NCI-H146 (cell line): ENCODE measurements at places on chromosomes 3 and 15.

GRCh38 chr3:63595221-63595620, 57.3 kb upstream of the SNTN start:
- no peak for DNase-seq

GRCh38 chr3:66615643-66616301, 115.0 kb upstream of the LRIG1 start:
- no peak for DNase-seq

- DNase-seq = no peak
Measured at GRCh38 chr3:102756706-102757105, 321.9 kb downstream of the ZPLD1 start.

GRCh38 chr3:69712933-69713332, 26.3 kb upstream of the MITF start:
- no peak for DNase-seq

- DNase-seq = no peak
Measured at GRCh38 chr3:104584682-104585081, 782.0 kb upstream of the ALCAM start.

DNA sequence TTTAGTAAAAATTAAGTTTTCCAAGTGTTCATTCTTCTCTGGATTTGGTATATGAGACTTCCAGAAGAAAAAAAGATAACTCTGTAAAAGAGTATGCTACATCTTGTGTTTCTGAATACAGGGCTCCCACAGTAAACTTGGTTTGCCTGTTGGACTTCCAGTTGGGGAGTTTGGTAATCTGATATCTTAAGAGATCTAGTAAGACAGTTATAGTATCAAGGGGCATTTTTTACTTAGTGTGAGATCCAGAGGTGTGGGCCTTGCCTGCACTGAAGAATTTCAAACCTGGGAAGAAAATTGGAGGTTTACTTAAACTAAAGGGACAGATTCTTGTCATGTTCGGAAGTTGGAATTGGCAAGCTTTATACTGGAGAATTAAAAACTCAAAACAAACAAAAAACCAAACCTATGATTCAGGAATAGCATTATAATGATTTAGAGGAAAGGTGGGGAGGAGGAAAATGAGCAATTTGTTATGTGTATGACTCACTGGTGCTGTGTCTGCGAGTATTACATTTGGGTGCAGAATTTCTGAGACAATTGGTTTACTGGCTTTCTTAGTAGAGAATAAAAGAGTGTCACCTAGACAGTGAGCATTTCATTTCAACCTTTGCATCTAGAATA, 58.9 kb upstream of the ULK4 start:
- DNase-seq = no peak

- DNase-seq = no peak
Measured at GRCh38 chr3:130906374-130906995, 12.6 kb downstream of the ATP2C1 start.

DNA sequence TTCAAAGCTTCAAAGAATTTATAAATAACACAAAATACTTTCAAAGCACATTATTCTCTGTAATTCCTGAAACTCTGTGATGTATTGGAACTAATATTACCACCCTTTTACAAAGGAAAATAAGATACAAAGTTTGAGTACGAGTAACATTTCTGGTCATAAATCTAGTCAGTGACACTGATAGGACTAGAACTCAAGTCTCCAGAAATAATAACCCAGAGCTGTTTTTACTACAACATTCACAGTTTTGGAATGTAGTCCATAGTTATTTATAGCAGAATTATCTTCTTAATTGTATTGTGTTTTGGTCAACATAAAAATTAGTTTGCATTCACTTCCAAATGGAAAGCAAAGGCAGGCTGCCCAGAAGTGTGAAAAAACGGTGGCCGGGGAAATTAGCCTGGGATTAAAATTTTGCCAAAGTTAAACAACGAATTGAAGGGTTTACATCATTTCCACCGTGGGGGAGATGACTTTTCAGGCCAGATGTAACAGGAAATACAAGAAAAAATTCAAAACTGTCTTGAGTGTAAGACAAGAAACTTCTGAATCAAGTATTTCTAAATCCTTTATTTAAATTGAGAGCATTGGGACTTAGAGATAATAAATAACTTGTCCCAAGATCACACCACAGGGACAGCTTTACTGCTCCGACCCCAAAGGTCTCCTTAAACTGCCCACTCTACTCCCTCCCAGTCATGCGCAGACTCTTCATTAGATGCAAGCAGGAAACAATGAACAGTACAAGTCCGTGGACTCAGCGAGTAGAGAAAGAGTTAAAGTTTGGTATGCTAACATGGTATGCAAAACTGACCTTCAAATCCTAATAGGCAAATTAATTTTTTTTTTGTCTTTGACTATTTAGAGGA, 74.3 kb upstream of the VGLL4 start:
- DNase-seq = no peak

DNA sequence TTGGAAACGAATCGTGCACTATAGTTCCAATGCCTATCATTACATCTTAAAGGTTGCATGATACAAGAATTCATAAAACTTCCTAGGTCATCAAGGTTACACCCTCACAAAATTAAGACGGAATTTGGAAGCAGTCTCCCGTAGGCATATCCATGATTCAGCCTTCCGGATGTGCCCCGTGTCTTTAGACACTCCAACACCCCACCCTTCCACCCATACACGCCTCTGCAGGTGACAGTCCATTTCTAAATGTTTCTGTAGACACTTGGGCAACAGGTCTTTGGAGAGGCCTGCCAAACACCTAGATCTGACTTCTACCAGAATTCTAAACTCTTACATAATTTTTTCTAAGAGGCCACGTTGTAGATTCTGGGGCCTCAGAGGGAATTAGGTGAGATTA, 49.8 kb downstream of the LDHAL6B start:
- DNase-seq = no peak

DNA sequence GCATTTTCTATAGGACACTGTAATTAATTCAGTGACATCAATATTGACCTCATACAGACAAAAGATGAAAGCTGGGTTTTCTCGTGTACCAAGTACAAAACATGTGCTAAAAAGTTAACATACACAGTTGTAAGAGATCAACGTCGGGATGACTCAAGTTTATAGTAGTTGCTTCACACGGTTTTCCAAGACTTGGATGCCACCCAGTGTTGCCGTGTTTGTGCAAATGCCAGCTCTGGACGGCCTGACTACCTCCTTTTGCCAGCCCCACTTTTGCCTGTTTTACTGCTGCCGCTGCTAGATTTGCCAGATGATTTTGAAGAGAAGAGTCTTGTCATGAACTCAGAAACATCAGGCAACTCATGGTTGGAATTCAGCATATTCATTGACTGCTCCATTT, 17.6 kb downstream of the EMC7 start:
- DNase-seq = no peak

- DNase-seq = no peak
Measured at GRCh38 chr3:141763088-141763750, at the start of gene GRK7. GRK7 (plus strand) TSS chr3:141763408; CDS start chr3:141778285, 14,877 bp downstream.

DNA sequence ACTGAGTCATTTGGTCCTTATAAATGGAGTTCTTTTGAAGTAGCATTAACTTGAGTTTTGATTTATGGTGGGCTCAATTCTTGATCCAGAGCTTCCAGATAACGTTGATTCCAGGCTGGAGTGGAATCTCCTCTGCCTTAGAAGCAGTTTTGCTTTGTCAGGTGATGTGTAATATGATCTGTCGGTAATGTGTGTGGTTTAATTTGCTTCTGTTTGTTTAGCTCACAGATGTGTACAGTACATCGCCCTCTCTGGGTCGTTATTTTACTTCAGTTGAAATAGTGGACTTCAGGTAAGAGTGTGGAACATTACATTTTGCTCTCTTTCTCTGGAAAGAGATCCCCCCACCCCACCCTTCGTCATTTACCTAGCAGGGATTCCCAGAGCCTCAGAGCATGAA, 23.1 kb downstream of the C3orf52 start:
- DNase-seq = peak; percentile 91

DNA sequence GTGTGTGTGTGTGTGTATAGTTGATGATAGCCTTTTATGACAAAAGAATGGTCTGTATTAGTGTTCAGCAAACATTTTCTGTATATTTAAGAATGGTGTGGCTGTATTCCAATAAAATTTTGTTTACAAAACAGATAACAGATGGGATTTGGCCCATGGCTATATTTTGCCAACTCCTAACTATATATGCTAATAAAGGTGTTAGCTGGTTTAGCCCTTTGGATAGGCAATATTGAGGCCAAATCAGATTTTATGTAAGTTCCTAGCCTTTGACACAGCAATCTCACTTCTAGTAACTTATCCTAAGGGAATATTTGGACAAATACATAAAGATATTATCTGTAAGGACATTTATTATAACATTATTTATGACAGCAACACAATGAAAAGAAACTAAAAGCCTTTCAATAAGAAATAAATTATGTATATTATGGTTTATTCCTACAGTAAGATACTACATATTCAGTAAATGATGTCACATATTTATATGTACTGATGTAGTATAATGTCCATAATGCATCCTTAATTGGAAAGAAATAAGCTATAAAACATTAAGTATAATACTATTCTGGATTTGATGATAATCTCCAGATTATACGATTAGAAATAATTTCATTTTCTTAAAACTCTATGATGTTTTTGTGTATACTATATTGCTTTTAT, 264.0 kb downstream of the RBMS3 start:
- DNase-seq = no peak

- peak; percentile 98 for DNase-seq
Measured at GRCh38 chr3:141410408-141410807, 42.1 kb downstream of the ZBTB38 start.

DNA sequence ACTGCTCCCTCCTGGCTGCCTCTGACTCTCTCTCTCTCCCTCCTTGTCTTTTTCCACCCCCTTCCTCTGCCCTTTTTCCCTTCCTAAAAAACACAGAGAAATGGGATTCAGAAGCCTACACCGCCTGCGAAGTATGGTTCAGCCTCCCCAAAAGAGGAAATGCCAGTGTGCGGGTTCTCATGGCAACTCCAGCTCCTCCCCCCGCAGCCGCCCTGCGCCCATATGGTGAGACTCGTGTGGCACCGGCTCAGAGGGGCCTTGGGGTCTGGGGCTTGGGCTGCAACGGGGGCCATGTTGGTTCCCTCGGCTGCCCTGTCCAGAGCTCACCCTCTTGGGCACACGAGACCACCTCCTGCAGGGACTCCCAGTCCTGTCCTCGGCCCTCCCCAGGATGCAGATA, 23.6 kb upstream of the LINGO1 start:
- DNase-seq = no peak

- no peak for DNase-seq
Measured at GRCh38 chr3:114234745-114235144, 2.6 kb downstream of the ZNF80 start.

GRCh38 chr3:197008436-197009209, 21.0 kb downstream of the MELTF start:
- DNase-seq = no peak

DNA sequence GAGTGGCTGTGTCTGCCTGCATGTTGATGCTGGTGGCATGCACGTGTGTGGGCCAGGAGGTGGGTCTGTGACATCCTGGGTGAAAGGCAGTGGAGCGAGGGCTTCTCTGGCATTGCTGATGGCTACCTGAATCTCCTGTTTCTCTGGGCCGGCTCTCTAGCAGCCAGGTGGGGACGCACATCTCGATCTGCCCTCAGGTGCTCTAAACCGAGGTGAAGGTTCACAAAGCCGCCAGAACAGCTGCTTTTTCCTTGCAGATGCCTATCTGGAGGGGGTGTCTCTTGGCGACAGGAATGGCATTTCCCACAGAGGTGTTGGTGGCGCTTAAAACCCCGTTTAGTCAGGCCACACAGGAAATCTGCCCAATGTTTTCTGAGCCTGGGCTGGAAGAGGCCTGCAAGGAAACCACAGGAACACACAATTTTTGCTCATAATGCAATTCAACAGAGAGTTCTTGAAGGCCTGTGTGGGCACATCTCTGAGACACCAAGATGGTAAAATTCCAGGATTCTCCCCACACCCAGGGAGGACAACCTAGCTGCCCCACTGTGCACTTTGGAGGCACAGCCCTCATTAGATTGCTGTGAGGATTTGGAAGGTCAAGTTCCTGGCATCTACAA, 11.9 kb downstream of the TMEM158 start:
- DNase-seq = no peak

GRCh38 chr3:1252061-1252430, 159.2 kb downstream of the CNTN6 start:
- no peak for DNase-seq

DNA sequence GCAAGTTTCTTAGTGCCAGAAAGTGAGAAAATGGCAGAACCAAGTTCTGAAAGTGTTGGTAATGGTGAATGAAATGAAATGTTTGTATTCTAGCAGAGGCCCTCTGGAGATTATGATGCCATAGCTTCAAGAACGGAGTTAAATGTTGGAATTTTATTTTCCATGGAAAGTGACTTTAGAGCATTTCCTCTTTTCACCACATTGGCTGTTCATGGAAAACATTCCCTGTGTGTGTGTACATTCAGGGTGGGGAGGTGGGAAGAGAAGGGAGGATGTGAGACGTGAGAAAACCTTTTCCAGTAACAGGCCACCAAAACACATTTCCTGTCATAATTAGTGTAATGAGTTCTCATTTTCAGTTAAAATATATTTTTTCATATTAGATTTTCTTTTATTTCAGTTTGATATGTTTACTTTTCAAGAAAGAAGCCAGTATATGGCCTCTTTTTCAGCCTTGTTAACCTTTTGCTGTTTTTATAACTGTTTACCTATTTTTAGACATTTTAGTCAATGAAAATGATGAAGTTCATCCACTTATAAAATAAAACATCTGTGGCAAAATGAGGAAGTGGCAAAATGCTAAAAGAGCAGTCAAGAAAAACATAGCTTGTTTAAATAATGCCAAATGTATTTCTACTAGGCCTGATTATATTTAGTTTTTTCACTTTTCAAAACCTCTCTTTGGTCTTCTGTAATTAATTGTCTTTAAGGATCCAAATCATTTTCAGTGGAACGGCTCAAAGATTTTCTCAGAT, 21.6 kb downstream of the SAMMSON start:
- no peak for DNase-seq

DNA sequence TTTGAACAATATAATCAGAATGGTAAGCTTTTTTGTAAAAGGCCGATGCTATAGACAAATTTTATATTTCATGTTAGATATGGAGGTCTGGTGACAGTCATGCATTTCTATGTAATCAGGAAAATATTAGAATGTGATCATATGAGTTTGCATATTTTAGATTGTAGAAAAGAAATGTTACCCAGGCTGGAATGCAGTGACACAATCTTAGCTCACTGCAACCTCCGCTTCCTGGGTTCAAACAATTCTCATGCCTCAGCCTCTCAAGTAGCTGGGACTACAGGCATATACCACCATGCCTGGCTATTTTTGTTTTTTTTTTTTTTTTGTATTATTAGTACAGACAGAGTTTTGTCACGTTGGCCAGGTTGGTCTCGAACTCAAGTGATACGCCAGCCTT, 152.0 kb downstream of the LMLN start:
- no peak for DNase-seq
